Left lung (tissue), 14 donors: ENCODE measurements at places on chromosomes 1 and 21. TPM values are rescaled to one million over a fixed set of nuclear protein-coding genes. Genes with fewer than 3 reads are reported as not detected.

DNA sequence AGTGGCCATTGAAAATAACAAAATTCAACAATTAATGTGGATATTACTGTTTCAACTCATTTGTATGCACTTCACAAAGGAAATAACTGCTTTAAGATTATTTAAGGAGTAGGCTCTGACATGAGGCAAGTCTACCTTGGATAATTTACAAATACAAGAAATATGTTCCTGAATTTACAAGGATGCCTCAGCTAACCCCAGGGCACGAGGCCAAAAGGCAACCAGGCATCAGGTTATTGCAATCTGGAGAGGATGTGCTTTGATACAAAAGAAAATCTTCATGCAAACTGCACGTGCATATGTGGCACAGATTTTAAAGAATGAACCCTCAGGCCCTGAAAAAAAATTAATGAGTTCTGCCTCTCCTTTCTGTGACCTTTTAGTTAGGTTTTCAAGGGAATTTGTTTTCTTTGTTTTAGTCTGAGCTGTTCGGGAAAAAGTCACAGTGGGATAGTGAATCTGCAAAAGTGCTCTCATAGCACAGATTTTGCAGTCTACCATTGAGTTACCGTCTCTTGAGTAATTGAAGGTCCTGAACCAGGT lies 1304.2 kb upstream of the ADGRL4 start:
- no peak for DNase-seq

DNA sequence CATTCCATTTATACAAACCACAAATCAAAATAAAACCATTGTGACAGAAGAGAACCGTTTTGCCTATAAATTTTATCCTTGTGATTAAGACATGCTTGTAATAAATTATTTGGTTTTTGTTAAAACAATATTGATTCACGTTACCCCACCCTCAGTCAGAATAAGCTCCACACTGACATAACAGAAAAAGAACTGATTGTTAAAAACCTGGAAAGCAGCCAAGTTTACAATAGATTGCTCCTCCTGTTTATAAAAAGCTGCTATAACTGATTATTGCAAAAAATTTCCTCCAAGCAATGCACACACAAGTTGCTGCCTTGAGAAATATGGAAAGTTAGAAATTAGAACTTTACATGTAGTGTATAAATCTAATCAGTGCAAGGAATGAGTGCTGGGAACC lies 263.5 kb downstream of the SETD4 start:
- no peak for DNase-seq

DNA sequence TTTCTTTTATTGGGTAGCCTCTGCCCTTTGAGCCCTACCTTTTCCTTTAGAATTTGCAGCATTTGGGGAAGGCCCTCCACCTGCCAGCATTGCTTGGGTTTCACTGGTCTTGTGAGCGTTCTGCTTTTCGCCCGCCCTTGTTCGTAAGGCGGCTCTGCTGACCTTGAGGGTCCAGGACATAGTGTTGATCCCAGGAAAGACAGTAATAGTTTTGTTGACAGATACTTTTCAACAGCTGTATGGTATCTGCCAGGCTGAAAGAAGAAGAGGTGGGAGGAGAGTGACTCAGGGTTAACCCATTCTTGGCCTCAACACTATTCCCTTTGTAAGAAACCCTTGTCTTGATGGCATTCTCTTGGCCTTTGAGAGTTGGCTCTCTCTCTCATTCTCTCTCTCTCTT lies 113.4 kb upstream of the SPAG17 start:
- DNase-seq: no peak

CFHR1 gene
- polyA plus RNA-seq: 3.0 TPM

GRCh38 chr21:36044056-36044455 lies 16.3 kb downstream of the SETD4 start:
- DNase-seq: no peak

DNA sequence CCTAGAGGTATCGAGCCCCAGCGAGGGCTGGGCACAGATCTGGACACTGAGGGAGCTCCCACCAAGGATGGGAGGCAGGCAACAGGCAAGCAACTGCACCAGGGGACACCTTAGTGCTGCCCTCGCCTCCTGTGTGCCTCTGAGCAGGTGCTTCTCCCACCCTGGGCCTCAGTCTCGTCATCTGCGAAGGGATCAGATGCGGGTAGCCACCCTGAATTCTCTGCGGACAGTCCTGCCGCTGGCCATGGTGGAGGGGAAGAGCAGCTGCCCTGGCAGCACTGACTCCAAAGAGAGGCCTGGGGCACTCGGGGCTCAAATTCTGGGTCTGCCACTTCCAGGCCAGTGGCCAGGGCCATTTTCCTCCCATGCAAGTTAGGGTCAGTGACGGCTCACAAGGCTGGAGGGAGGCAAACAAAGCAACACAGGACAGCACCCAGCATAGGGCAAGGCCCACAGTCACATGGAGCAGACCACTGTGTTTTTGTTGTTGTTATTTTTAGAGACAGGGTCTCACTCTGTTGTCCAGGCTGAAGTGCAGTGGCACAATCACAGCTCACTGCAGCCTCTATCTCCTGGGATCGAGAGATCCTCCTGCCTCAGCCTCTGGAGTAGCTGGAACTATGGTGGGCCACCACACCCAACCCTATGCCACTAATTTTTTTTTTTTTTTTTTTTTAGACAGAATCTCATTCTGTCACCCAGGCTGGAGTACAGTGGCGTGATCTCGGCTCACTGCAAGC lies 7.1 kb upstream of the SDC3 start:
- no peak for DNase-seq

CA14 gene
- polyA plus RNA-seq: 5.7 TPM

SETD4 gene
- 44.7 TPM for polyA plus RNA-seq

GRCh38 chr1:28913786-28914227 lies 562 bp upstream of the EPB41 start:
- no peak for DNase-seq

GRCh38 chr1:230976825-230977747 lies 1.6 kb downstream of the TTC13 start:
- DNase-seq: no peak

C8A gene
- polyA plus RNA-seq: not detected

TRIM45 gene
- polyA plus RNA-seq: 17.3 TPM

DNA sequence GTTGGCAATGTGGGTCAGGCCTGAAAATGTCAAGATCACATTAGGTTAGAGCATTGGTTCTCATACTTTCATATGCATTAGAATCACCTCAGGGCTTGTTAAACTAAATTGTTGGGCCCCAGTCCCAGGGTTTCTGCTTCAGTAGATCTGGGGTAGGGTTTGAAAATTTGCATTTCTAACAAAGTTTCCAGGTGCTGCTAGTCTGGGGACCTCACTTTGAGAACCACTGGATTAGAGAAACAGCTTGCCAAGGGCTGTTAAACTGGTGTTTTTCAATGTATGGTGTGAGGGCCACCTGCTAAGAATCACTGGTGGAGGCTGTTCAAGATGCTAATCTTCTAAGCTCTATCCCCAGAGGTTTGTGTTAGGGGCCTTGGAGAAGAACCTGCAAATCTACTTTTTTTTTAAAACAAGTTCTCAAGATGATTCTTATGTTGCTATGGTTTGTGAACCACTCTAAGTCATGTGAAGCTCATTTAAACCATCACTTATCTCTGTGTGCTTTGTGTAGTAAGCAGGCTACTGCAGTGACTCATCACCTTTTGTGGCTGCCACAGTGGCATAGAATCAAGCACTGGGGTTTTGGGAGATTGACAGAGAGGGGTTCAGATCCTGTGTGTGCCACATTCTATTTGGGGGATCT lies 152.2 kb downstream of the S1PR1 start:
- no peak for DNase-seq

- no peak for DNase-seq
These were observed 3.5 kb upstream of the IGSF8 start for GRCh38 chr1:160101717-160102522.

DNA sequence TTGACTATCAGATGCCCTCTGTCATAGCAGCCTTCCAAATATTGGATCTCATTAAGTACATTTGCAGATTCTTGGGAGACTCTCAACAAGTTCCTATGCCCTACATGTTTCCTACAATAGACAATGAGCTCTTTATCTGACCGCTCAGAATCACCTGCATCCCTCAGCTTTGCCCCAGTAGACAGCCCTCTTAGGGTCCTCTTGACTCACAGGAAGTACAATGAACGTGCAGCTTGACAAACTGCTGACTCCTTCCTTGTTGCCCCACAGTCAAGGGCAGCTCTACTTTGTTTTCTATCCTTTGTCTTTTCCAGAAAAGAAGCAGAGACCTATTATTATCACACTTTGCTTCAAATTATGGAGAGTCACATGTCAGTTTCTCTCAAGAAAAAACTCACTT lies 27.6 kb downstream of the SLC44A5 start:
- no peak for DNase-seq

DNA sequence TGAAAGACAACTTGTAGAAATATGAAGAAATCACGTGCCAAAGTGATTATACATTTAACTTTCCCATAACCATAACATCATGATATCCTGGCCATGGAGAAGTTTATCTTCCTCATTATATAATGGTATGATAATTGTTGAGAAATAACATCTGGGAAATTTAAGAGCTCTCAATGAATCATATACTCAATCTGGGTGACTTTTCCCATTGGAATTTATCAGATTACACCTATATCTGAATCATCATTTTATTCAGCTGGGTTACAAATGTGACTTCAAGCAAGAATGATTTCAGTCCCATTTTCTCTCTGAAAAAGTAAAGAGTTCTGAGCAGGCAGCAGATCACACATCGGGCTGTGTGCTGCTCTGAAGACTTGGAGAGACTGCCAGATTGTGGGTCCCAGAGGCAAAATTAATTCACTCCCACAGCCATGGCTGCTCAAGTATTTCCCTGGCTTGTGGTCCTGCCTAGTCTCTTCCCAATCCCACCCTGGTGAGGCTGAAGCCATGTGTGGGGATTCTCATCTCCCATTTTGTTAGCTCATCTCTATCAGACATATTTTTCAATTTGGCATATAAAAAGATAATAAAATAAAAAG lies 278.0 kb downstream of the MRPL39 start:
- no peak for DNase-seq

DNA sequence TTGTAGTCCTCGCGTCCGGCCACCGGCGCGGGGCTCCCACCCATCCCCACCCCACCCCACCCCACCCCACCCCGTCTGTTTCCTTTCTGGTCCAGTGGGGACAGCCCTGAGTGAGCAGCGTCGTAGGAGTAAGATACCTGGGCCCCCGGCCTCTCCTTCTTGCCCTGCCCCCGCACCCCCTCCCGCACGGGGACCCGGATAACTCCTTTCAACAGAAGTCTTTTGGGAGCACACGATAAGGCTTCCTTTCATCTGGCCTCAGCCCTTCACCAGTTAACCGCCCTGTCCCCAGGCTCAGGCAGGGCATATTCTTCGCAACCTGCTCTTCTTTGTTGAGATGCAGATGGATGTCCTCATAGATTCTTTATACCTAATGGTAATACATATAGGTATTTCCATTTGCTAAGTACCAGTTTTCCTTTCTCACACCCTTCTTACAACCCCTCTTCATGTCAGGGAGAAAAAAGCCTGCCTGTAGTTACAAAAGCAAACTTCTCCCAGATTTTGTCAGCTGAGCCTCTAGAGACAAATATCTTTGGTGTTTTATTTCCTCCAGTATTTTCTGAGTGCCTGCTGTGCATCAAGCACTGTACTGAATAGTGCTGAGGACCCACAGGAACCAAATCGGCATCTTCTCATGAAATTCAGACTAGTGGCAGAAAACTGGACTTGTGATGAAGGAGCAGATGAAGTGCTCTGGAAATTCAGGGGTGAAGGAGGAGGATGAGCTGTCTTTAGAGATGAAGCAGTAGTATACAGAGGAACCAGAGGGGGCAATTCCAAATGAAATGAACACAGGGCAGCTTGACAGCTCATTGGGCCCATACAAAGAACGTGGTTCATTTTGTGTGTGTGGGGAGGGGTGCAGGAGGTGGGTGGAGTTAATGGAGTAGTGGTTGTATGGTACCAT lies 33.6 kb downstream of the SLC2A1 start:
- DNase-seq: no peak

DNA sequence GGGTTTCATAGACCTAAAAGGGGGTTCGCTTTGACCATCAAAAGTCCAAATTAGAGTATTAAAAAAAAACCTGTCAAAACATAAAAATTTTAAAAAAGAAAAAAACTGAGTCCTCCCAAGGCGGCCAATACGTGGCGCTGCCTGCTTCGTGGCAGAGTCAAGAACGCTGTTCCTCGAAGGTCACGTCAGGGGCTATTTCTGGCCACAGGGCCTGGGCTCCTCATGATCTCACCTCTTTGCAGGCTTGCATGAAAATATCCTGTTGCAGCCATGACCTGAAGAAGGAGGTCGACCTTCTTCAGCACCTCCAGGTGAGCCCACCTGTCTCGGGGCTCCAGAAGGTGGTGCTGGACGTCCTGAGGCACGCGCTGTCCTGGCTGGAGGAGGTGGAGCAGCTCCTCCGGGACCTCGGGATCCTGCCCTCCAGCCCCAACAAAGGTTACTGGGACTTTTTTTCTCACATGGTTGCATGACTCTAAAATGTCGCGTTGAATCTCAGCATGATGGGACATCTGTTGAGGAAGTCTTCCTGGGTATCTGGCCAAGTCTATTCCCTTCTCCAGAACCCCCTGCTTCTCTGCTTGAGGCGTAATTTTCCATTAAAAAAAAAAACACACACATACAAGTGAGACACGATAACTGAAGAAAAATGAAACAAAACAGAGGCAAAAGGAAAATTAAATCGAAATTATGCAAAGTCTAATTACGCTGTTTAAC lies 80.4 kb upstream of the EFHD2 start:
- DNase-seq: no peak

DNA sequence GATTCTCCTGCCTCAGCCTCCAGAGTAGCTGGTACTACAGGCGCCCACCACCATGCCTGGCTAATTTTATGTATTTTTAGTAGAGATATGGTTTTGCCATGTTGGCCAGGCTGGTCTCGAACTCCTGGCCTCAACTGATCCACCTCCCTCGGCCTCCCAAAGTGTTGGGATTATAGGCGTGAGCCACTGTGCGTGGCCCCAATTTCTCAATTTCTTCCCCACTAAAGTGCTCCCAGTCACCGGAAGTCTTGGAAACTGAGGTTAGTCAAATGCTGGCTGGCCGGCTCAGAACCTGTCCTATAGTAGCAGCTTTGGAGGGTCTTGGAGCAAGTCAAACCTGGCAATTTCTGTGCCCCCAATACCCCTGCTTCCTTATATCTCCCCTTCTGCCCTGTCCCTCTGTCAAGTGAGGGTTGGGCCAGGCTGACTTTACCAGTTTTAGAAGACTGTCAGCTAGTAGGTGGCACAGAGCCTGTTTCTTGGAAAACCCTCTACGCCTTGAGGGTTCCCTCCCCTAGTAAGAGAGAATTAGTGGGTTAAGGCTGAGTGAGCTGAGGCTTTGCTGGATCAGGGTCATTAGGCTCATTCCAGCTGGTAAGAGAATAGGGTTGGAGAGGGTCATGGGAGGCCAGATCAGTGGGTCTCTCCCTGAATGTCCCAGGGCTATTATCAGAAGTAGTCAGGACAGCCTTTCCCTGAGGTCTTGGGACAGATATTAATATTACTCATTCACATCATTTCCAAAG lies 8.3 kb upstream of the EPB41 start:
- no peak for DNase-seq

- no peak for DNase-seq
These were observed 485.2 kb downstream of the PLPP3 start for GRCh38 chr1:56094168-56094567.
